ENCODE measurements at places on chromosomes 6 and 20. TPM values are rescaled to one million over a fixed set of nuclear protein-coding genes. Genes with fewer than 3 reads are reported as not detected.

The KIAA0408 gene
- under 0.01 TPM for total RNA-seq

The POPDC3 gene
- total RNA-seq = not detected

The OLIG3 gene
- total RNA-seq = not detected

The GRM1 gene
- under 0.01 TPM for total RNA-seq

The TGM2 gene
- 1.9 TPM for total RNA-seq

The MAVS gene
- 21.0 TPM for total RNA-seq

Measured in hematopoietic multipotent progenitor cell (in vitro differentiated cells).